ENCODE measurements at places on chromosomes 3 and 15. TPM values are rescaled to one million over a fixed set of nuclear protein-coding genes. Genes with fewer than 3 reads are reported as not detected.

GRCh38 chr15:66359740-66360139, 3.3 kb upstream of the TIPIN start:
- no peak for DNase-seq

- no peak for DNase-seq
Observed at GRCh38 chr3:196695849-196696226, 16.2 kb downstream of the CEP19 start.

- DNase-seq: no peak
Observed at GRCh38 chr15:69161079-69161877, 843 bp downstream of the GLCE start.

- DNase-seq: no peak
Observed at GRCh38 chr3:94416768-94417167, 353.9 kb downstream of the NSUN3 start.

GRCh38 chr3:13561967-13562366, 13.0 kb downstream of the FBLN2 start:
- DNase-seq: no peak

GRCh38 chr3:116285781-116286421, 159.4 kb downstream of the LSAMP start:
- no peak for DNase-seq

DNA sequence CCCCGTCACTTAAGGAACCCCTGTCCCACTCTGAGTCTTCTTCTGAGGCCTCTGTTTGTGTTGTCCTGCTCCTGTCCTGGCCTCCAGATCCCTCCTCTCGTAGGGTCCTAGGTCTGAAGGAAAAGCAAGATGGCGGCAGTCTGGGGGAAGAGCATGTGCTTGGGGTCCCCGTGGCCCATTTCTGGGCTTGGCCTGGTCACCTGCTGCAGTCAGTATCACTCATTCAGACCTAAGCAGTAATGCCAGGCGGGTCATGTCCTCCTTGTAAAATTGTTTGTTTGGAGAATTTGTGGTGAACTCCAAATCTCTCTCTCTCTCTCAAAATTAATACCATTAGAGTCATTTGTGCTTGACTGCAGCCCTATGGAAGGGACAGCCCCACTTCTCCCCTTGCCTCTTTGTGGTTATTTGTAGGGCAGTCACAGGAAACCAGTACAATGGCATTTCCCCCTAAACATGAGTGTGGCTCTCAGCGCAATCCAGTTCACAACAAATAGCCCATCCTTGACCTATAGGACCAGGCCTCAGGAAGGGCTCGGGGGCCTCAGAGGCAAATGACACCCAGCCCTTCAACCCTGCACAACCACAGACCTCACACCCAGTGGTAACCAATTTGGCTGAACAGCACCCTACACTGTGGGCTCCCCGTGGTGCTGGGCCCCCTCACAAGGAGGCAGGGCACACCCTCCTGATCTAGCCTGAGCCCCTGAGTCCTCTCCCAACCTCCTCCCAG, 173.5 kb downstream of the OR4M2 start:
- no peak for DNase-seq

DNA sequence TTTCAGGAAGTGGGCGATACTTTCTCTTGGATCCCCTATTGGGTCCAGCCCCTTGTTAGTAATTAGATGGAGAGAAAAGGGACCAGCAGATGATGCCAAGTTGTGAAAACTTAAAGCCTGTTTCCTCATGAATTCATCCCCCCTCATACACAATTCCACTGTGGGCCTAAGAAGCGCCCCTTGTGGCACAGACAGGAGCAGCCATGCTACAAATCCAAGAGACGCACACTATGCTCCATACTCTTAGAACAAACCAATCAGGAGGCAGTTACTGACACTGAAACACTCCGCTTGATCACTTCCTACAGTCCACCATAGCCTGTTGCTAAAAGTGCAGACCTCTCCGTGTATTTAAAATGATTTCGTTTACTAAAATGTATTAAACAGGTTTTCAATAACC, 111.3 kb upstream of the ARRDC4 start:
- no peak for DNase-seq

- no peak for DNase-seq
Observed at GRCh38 chr15:74374648-74375302, 7.3 kb upstream of the CYP11A1 start.

DNA sequence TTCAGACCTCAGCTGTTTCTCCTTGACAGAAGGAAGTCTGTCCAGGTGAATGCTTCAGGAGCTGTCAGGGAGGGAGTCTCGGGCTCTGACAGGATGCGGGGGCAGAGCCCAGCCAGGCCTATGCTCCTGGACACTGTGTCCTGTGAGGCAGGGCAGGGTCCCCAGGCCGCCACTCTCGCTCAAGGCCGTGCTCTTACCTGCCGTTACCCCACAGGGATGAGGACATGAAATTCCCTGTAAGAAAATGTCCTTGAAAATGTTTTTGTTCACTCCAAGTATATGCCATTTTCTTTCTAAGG, 63.9 kb downstream of the BOC start:
- no peak for DNase-seq

DNA sequence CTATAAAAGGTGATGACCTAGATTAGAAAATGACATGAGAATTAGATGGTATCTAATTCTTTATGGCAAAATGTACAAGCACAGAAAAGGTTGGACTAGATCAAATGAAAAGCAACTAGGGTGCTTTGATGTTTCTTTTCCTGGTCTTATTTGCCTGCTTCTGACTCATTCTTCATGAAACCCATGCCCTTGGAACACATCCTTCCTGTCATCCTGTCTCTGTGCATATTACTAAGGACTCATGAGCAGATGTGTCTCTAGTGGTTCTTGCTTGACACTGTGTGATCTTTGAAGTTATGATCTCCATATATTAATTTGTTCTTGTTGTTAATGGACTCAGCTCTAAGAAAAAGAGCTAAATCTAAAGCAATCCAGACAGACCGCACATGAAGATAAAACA, 314.0 kb downstream of the ERC2 start:
- no peak for DNase-seq

- no peak for DNase-seq
Observed at GRCh38 chr3:151561878-151562277, 101.0 kb upstream of the IGSF10 start.

GRCh38 chr3:4565809-4566501, 72.8 kb downstream of the ITPR1 start:
- no peak for DNase-seq

- DNase-seq: no peak
Observed at GRCh38 chr15:47726399-47726823, 9.1 kb downstream of the SEMA6D start.

DNA sequence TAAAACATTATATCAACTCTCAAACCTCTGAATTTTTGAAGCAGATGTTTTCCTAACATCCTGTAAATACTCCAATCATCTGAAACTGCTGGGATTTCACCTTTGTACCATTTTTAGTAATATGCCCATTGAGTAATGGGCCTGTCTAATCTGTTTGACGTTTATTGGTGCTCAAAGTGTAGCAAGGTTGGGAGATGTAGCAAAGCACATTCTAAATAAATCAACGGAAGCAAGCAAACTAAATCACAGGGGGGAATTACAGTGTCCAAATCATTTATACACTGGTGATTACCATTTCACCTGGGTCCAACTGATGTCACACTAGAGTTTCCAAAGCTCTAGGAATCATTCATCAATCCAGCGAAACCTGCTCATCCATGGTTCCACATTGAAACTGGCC, 518.7 kb upstream of the TBL1XR1 start:
- no peak for DNase-seq

DNA sequence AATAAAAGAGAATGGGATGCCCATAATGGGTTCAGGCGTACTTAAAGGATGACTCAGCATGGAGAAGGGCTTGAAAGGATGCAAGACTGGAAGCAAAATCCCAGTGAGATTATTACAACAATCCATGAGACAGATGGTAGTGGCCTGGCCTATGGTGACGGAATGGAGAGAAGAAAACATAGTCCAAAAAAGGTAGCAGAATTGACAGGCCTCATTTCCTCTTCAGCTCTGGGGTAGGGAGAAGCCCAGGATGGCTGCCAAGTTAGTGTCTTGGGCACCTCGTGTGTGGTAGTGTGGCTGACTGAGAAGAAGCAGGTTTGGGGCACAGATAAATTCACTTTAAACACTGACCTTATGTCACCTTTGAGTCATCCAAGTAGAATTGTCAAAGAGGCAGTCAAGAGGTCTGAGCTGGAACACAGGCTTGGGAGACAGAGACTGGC, 18.1 kb downstream of the MB21D2 start:
- no peak for DNase-seq

The ARRDC4 gene
- total RNA-seq: 50.6 TPM

The GNB4 gene
- total RNA-seq: 29.1 TPM

The CNTN4 gene
- total RNA-seq: 2.6 TPM

The FOXL2 gene
- total RNA-seq: not detected

The SCAMP2 gene
- 55.5 TPM for total RNA-seq

The WDR76 gene
- 3.6 TPM for total RNA-seq

The PRC1 gene
- 3.5 TPM for total RNA-seq

The TNNC1 gene
- total RNA-seq: 2.5 TPM

The CCDC54 gene
- total RNA-seq: not detected

The GRK7 gene
- not detected for total RNA-seq

The GOLGA8R gene
- total RNA-seq: 2.5 TPM

The TMEM87A gene
- total RNA-seq: 47.3 TPM

All from omental fat pad (tissue), 4 donors.